IMR-90 (cell line): ENCODE measurements at places on chromosomes 3 and 15. TPM values are rescaled to one million over a fixed set of nuclear protein-coding genes. Genes with fewer than 3 reads are reported as not detected.

SPATA12 gene
- polyA plus RNA-seq: not detected in 2 replicates

DNA sequence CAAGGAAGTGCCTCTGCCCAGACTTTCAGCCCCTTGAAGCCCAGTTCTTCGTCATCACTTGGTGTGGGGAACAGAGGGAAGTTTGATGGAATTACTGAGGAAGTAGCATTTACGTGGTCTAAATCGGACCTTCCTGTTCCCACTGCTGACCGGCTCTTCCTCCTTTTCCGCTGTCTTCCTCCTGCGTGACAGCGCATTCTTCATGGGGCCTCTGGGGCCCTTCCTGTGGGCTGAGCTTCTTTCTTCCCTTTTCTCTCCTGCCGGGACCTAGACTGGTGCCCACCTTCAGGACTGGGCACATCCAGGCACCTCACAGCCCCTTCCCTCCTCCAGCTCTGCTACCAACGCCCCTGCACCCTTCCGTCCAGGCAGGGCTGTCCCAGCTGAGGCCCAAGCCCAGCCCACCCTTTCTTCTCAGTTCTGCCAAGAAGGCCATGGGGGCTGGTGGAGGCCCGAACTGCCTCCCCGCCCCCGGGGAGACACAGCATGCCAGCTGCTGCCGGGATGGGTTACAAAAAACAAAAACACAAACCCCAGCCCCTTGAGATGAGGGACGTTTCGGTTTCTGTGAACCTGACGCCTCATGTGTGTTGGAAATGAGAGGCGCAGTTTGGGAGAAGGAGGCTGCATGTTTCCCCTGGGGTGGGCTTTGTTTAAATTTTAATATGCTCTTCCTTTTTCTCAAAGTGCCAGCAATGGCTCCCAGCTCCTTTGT, 19.1 kb downstream of the ZNF710 start:
- H3K27me3 ChIP-seq: no peaks in the 10 kb centered on the region
- no peaks in the 10 kb centered on the region for H3K36me3 ChIP-seq
- H3K27ac ChIP-seq: no peak overlapping the region
- no peak for DNase-seq
- H3K4me1 ChIP-seq: peaks cover 14% of the 10 kb centered on the region; the same call in 1 of the 2 replicates

DNA sequence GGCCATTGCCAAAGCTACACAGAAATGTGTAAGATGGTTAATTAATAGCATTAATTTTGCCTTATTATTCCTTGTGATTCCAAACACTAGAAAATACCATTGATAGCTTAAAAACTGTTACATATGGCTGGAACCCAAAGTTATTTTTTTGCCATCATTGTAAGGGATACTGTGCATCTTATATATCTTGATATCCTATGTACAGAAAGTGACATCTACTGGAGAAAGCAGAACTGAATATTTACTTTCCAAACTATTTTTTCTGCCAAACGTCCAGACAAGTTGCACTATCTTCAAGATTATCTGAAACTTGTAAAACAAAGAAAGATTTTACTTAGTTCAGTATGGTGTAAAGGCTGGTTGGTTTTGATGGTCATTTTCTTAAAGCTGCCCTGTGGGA, 33.3 kb upstream of the MEIS2 start:
- H3K36me3 ChIP-seq: no peaks in the 10 kb centered on the region
- H3K27me3 ChIP-seq: no peaks in the 10 kb centered on the region
- H3K4me1 ChIP-seq: peaks cover 1% of the 10 kb centered on the region; the same call in 1 of the 2 replicates

DNA sequence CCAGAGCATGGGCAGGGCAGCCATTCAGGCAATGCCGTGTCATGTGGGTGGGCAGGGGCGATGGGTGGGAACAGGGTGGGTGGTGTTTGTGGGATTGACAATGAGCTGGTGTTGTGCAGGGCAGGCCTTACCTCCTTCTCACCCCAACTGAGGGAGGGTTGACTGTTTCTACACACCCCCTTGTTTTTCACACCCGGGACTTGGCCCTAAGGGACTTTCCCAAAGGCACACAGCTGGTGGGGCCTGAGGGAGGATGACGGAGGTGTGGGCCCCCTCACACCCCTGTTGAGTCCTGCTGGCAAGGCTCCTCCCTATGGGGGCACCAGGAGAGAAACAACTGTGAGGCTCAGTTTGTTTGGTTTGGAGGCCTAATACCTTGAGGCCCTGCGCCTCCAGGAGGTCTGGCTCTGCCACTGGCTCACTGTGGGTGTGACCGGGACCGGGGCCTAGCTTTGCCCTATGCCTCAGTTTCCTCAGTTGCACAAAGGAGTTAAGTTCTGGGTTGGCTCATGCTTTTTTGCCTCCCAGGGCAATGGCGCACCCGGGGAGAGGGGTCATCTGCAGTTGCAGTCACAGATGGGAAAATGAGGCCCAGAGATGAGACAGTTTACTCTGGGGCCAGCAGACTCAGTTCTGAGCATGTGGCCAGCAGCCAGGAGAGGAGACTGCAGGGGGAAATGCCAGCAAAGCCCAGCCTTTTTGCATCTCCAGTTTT, 5.1 kb upstream of the DNAH1 start:
- H3K4me1 ChIP-seq: peaks cover 12% of the 10 kb centered on the region
- H3K4me3 ChIP-seq: no peak overlapping the region
- H3K36me3 ChIP-seq: peaks cover 3% of the 10 kb centered on the region; the same call in 1 of the 2 replicates
- H3K27me3 ChIP-seq: no peaks in the 10 kb centered on the region

- H3K4me3 ChIP-seq: no peak overlapping the region
- H3K27ac ChIP-seq: no peak overlapping the region
- H3K27me3 ChIP-seq: peaks cover 7% of the 10 kb centered on the region
- no peaks in the 10 kb centered on the region for H3K4me1 ChIP-seq
- no peaks in the 10 kb centered on the region for H3K36me3 ChIP-seq
- DNase-seq: no peak
Measured at GRCh38 chr15:80328496-80328895, 75.7 kb upstream of the ARNT2 start.

- no peaks in the 10 kb centered on the region for H3K36me3 ChIP-seq
- DNase-seq: no peak
- peaks cover 2% of the 10 kb centered on the region for H3K4me1 ChIP-seq
- no peaks in the 10 kb centered on the region; the same call in 1 of the 2 replicates for H3K27me3 ChIP-seq
Measured at GRCh38 chr3:171267104-171267503, 193.1 kb downstream of the TNIK start.

DNA sequence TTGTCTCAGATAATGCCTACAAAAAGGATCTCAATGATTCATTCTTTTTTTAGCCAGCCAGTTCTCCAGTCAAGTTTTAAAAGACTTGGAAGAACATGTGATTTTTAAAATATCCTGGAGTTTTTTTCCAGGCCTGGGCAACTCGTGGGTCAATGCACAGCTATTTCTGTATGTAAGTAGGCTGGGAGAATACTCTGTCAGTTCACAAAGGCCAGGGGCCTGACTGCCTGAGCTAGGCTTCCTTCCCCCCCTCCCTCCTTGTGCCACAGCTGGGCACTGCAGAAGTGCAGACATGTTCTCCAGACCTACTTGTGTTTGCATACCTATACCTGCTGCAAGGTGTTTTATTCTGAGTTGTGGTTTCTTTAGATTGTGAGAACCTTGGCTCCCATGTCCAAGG, 43.7 kb downstream of the CTDSPL start:
- peaks cover 2% of the 10 kb centered on the region; the same call in 1 of the 2 replicates for H3K36me3 ChIP-seq
- no peak overlapping the region for H3K27ac ChIP-seq
- no peak for DNase-seq
- H3K4me3 ChIP-seq: no peak overlapping the region
- H3K27me3 ChIP-seq: no peaks in the 10 kb centered on the region
- H3K4me1 ChIP-seq: peaks cover 25% of the 10 kb centered on the region

CHRD gene
- 0.09 TPM in 2 replicates for polyA plus RNA-seq

POLQ gene
- polyA plus RNA-seq: 1.7 and 1.8 TPM in 2 replicates

IFRD2 gene
- polyA plus RNA-seq: 79.1 and 85.2 TPM in 2 replicates

- DNase-seq: no peak
- H3K4me1 ChIP-seq: no peaks in the 10 kb centered on the region
Measured at GRCh38 chr3:161051856-161052255, 53.3 kb downstream of the B3GALNT1 start.

DNA sequence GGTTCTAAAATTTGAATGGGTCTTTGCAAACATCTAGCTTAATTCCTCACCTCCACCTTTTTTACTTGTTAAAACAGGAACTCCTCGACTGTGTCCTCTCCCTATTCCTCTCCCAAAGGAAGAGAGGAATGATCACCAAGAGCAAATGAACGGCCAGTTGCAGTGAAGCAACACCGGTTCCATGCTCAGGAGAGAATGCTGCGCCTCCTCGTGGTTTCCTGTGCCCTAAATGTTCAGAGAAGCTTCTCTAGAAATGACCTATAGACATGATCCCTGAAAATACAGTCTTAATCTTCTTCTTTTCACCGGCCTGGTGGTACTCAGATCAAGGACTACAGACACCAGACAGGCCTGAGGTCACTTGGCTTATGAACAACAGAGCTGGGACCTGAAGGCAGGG, 65.1 kb upstream of the GUCA1C start:
- H3K4me1 ChIP-seq: no peaks in the 10 kb centered on the region
- H3K36me3 ChIP-seq: no peaks in the 10 kb centered on the region
- peak; percentile 0 for DNase-seq
- no peaks in the 10 kb centered on the region for H3K27me3 ChIP-seq
- no peak overlapping the region for H3K27ac ChIP-seq

ARNT2 gene
- 16.7 and 18.2 TPM in 2 replicates for polyA plus RNA-seq

DNA sequence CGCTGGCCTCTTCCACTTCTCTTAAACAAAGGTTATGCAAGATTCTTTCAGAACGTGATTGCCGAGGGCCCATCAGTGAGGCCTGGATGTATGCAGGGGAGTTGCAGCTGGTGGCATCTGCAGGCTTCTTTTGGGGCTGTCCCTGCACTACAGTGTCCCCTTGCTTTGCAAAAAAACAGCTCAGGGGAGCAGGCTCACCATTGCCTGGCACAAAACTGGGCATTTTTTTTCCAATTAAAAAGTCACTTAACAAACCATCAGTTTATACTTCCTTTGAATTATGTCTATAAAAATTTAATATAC, 148.6 kb downstream of the ATP10A start:
- H3K27ac ChIP-seq: no peak overlapping the region
- H3K4me3 ChIP-seq: no peak overlapping the region
- peaks cover 3% of the 10 kb centered on the region for H3K4me1 ChIP-seq
- no peak for DNase-seq
- peaks cover 6% of the 10 kb centered on the region; the same call in 1 of the 2 replicates for H3K36me3 ChIP-seq
- H3K27me3 ChIP-seq: no peaks in the 10 kb centered on the region

GRCh38 chr3:64218746-64219145, 6.5 kb downstream of the PRICKLE2 start:
- no peak overlapping the region for H3K4me3 ChIP-seq
- no peak overlapping the region for H3K27ac ChIP-seq
- peaks cover 30% of the 10 kb centered on the region for H3K4me1 ChIP-seq
- no peaks in the 10 kb centered on the region for H3K36me3 ChIP-seq

CMSS1 gene
- polyA plus RNA-seq: 10.0 and 12.5 TPM in 2 replicates

- no peaks in the 10 kb centered on the region for H3K27me3 ChIP-seq
- H3K36me3 ChIP-seq: no peaks in the 10 kb centered on the region
- no peak overlapping the region for H3K4me3 ChIP-seq
- no peak overlapping the region for H3K27ac ChIP-seq
Measured at GRCh38 chr15:27587810-27588209, 511.3 kb downstream of the OCA2 start.

DNA sequence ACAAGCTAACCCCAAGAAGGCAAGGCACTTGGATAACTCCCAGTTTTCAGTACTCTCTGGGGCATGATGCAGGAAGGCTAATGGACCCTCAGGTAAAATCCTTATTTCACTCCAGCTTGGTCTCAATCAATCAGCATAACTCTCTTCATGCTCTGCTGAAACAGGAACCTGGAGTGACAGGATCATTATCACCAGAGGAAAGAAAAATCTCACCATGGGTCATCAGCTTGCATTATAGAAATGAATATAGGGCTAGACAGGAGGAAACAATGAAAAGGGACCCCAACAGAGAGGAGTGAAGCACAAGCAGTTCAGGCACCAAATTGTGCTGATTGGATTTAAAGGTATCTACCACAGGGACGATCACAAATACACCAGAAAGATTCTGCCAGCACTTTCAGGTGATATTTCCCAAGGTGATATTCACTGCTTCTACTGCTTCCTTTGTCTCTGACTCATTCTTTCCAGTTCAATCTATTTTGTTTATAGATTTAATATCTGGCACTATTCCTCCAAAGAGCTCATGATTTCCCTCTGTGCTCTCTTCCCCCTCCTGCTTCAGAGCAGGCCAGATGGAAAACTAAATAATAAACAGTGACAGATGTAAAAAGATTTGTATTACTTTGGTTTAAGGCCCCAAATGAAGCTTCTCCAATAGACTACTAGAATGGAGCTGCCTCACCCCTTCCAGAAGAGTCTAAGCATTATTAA, 22.9 kb upstream of the THUMPD3 start:
- peaks cover 12% of the 10 kb centered on the region for H3K4me1 ChIP-seq
- no peaks in the 10 kb centered on the region for H3K36me3 ChIP-seq
- H3K27ac ChIP-seq: no peak overlapping the region
- peak; percentile 66 for DNase-seq
- H3K4me3 ChIP-seq: no peak overlapping the region

CD200R1 gene
- polyA plus RNA-seq: 0.05 TPM in 1 of 2 replicates, not detected in the other

NCEH1 gene
- polyA plus RNA-seq: 22.3 and 23.5 TPM in 2 replicates

DNA sequence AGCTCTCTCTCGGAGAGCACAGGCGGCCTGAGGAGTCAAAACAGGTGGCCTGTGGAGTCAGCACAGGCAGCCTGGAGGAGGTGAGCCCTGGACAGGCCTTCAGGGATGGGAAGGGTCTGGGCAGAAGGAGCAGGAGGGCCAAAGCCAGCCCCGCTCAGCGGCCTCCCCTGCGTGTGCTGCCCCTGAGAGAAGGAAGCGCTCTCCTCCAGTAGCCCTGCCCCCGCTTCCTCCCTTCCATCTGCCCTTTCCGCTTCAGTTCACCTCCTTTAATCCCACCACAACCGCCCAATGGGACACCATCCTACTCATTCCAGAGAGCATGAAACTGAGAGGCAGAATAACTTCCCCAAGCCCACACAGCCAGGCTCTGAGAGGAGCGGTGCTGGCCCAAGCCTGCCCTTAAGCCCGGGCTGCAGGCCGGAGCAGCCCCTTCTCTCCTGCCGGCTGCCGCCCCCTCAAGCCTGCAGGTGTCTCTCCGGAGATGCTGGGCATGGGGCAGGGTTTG, 3.2 kb upstream of the NR2E3 start:
- no peak overlapping the region for H3K27ac ChIP-seq
- H3K4me1 ChIP-seq: peaks cover 15% of the 10 kb centered on the region
- H3K4me3 ChIP-seq: no peak overlapping the region
- no peaks in the 10 kb centered on the region for H3K36me3 ChIP-seq
- no peaks in the 10 kb centered on the region for H3K27me3 ChIP-seq

- no peak overlapping the region for H3K27ac ChIP-seq
- H3K4me1 ChIP-seq: no peaks in the 10 kb centered on the region
- H3K4me3 ChIP-seq: no peak overlapping the region
- DNase-seq: no peak
- H3K36me3 ChIP-seq: peaks cover 49% of the 10 kb centered on the region
- no peaks in the 10 kb centered on the region for H3K27me3 ChIP-seq
Measured at GRCh38 chr3:185916042-185916833, 21.6 kb downstream of the TRA2B start.
